NCI-H510A (cell line): ENCODE measurements at places on chromosomes 1 and 21.

- no peak for DNase-seq
Measured at GRCh38 chr1:15337656-15338402, 71.9 kb upstream of the EFHD2 start.

DNA sequence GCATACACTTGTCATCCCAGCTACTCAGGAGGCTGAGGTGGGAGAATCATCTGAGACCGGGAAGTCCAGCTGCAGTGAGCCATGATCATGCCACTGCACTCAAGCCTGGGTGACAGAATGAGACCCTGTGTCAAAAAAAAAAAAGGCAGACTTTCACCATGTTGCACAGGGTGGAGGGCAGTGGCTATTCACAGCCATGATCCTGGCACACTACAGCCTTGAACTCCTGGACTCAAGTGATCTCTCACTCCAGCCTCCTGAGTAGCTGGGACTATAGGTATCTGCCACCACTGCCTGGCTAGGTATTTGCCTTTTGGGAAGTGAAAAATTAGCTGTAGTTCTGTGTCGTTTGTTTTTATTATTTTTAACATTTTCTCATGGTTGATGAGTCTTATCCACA lies 19.1 kb downstream of the SPATA45 start:
- DNase-seq: no peak

- DNase-seq: no peak
Measured at GRCh38 chr1:34199927-34200326, 23.2 kb downstream of the C1orf94 start.

GRCh38 chr1:70202173-70202758 lies 3.1 kb downstream of the LRRC40 start:
- no peak for DNase-seq

DNA sequence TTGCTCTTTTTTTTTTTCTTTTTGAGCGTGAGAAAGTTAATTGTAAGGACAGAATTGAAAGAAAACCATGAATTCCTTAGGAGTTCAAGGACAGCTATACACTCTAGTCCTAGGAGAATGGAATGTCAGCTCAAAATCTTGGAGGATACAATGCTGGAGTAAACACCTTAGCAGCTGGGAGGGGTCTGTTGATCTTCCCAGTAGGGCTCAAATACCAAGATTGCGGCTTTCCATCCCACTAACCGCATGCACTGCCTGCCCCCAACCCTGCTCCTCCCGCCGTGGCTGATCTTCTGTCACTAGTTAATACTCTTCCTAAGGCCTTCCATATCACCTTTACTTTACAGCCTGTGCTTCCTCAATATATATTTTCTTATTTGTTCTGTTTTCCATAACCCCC lies 2.6 kb upstream of the PDC start:
- no peak for DNase-seq

DNA sequence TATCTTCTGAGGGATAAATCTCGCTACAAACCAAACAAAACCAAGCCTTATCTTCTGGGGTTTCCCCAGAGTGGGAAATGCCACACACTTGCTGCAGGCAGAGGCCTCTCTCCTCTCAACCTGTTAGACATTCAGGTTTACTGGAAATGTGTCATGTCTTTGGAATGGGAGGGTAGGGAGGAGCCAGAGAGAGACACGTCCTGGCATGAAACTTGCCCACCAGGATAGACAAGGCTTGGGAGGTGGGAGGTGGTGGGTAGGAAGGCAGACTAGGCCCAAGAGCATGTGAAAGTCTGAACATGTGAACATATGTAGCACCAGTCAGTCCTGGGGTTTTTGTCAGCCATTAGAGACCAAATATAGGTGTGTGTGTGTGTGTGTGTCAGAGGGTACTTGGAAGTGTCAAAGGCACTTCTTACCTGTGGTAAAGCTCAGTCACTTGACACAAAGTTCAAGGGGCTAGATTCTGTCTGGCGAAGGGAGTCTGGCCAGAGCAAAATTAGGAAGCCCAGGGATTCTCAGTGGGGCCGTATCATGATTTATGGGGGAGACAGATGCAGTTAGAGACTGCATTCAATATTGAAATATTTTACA lies 32.4 kb upstream of the PIGC start:
- DNase-seq: no peak

DNA sequence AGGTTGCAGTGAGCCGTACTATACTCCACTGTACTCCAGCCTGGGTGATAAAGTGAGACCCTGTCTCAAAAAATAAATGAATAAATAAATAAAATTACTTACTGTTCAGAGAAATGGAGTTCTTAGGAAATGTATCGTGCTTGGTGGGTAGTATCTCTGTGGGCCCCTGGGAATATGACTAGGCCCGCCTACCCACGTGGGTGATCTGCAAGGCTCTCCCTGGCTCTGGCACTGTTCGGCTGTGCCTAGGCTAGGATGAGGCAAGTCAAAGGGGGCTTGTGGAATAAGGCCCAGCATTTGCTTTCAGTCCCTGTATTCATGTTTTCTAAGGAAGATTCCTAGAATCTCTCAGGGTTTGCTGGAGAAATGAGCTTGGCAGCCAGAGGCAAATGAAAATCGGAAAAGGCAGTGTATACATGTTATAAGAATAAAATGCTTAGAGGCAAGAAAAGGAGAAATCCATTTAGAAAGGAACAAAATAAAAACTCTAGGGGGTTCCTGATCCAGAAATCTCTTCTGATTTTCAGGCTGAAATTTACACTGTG lies 4.5 kb upstream of the CSRP1 start:
- DNase-seq: no peak

GRCh38 chr1:154186177-154186576 lies 5.7 kb downstream of the TPM3 start:
- peak; percentile 64 for DNase-seq

- no peak for DNase-seq
Measured at GRCh38 chr21:36860736-36861594, 105.5 kb downstream of the HLCS start.

DNA sequence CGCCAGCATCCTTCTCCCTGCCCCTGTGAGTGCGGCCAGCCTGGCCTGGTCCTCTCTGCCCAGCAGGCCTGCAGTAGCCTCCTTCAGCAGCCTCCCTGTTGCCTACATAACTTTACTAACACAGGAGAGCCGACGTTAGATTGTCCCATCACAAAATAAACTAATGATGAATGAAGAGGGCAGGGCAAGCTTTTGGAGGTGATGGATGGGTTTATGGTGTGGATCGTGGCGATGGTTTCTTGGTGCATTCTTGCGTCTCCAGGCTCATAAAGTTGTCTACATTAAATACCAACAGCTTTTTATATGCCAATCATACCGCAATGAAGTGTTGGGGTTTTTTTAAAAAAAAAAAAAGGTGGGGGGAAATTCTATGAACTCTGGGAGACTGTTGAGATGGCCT lies 164.5 kb downstream of the PRDM16 start:
- no peak for DNase-seq
